ENCODE measurements at places on chromosomes 4 and X. TPM values are rescaled to one million over a fixed set of nuclear protein-coding genes. Genes with fewer than 3 reads are reported as not detected.

- DNase-seq, result no peak
- H3K4me3 ChIP-seq, result no peak overlapping the region
- H3K36me3 ChIP-seq, result no peaks in the 10 kb centered on the region
Observed at GRCh38 chrX:21944136-21944615, 3.7 kb downstream of the SMS start.

DNA sequence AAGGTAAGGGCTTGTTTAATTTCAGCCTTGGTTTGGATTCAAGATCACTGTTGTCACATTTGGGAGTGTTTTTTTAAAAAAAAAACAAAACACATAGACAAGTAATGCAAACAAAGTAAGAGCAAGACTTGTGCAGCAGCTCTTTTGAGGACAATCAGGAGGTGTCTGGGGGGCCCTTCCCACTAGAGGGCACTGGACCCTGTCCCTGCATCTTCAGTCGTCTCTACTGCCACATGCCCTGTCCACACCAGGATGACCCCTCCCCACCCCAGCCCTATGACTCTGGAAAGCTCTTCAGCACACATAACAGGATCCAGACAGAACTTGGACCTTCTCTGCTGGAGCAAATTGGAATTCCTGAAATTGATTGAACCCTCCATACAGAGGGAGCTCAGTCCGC lies 71.0 kb downstream of the USP46 start:
- H3K27me3 ChIP-seq, result no peaks in the 10 kb centered on the region
- no peaks in the 10 kb centered on the region for H3K4me1 ChIP-seq
- DNase-seq, result peak; percentile 74

- no peaks in the 10 kb centered on the region for H3K27me3 ChIP-seq
- H3K36me3 ChIP-seq, result no peaks in the 10 kb centered on the region
- no peak overlapping the region for H3K4me3 ChIP-seq
- no peak overlapping the region for H3K27ac ChIP-seq
- H3K4me1 ChIP-seq, result no peaks in the 10 kb centered on the region
Observed at GRCh38 chr4:95204873-95205272, 343.9 kb downstream of the UNC5C start.

DNA sequence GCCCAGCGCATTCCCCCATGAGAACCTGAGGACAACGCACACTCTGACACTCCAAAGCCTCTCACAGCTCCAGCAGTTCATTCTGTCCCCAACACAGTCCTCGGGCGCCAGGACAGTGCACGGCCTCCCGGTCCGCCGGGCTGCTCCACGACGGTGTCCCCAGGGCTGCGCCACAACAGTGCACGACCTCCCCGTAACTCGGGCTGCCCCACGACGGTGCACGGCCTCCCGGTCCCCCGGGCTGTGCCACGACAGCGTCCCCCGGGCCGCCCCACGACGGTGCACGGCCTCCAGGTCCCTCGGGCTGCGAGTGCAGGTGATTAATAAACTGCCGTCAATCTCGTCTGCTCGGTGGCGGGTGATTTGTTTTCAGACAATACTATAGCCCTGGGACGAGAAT lies 585.1 kb upstream of the FRG1 start:
- H3K27me3 ChIP-seq, result no peaks in the 10 kb centered on the region
- no peak overlapping the region for H3K4me3 ChIP-seq
- H3K27ac ChIP-seq, result no peak overlapping the region

GRCh38 chrX:72554448-72555140 lies 18.0 kb downstream of the HDAC8 start:
- no peak for DNase-seq
- no peak overlapping the region for H3K4me3 ChIP-seq
- H3K36me3 ChIP-seq, result no peaks in the 10 kb centered on the region
- no peak overlapping the region for H3K27ac ChIP-seq
- H3K4me1 ChIP-seq, result peaks cover 8% of the 10 kb centered on the region

- H3K36me3 ChIP-seq, result peaks cover 31% of the 10 kb centered on the region
- no peak for DNase-seq
- peak overlapping the region; percentile 85 for H3K4me3 ChIP-seq
- peaks cover 42% of the 10 kb centered on the region for H3K4me1 ChIP-seq
- H3K27me3 ChIP-seq, result no peaks in the 10 kb centered on the region
Observed at GRCh38 chr4:7067126-7067451, 775 bp downstream of the GRPEL1 start.

- no peak for DNase-seq
- H3K27me3 ChIP-seq, result no peaks in the 10 kb centered on the region
- no peaks in the 10 kb centered on the region for H3K36me3 ChIP-seq
- peak overlapping the region; percentile 94 for H3K27ac ChIP-seq
Observed at GRCh38 chr4:120923207-120923522, 639 bp upstream of the PRDM5 start.

GRCh38 chrX:100747090-100747489 lies 15.2 kb upstream of the SYTL4 start:
- peak overlapping the region; percentile 62 for H3K27ac ChIP-seq
- DNase-seq, result no peak
- H3K36me3 ChIP-seq, result no peaks in the 10 kb centered on the region
- H3K4me3 ChIP-seq, result no peak overlapping the region
- H3K4me1 ChIP-seq, result peaks cover 16% of the 10 kb centered on the region
- no peaks in the 10 kb centered on the region for H3K27me3 ChIP-seq

- DNase-seq, result no peak
- no peaks in the 10 kb centered on the region for H3K36me3 ChIP-seq
- no peaks in the 10 kb centered on the region for H3K27me3 ChIP-seq
- no peak overlapping the region for H3K4me3 ChIP-seq
- peaks cover 19% of the 10 kb centered on the region for H3K4me1 ChIP-seq
- no peak overlapping the region for H3K27ac ChIP-seq
Observed at GRCh38 chr4:7512428-7512827, 77.7 kb upstream of the PSAPL1 start.

DNA sequence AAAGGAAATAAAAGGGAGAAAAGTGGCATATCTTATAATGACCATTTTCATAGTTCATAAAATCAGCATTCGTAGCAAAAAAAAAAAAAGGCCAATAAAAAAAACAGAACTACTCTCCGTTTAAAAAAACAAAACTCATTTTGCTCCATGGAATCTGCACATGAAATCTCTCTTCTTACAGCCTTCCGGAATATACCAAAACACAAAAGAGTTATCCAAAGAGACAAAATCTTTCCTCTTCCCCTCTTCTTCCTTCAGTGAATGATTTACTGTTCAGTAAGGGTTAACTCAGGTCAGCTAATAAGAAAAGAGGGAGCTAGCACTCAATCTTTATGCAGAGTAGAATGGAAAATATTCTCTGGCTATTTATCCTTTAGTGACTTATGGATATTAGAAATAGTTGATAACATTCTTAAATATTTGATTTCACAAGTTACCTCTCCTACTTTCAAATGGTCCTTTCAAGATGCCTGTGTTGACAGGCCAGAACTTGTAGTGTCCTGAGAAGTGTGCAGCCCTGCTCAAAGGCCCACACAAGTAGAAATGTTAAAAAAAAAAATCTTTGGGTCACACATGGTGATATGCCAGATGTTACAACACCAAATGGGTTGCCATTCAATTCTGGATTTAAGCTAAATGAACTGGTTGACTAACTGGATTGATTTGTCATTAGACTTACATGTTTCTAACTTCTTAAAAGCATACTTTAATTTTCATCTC lies 42.1 kb downstream of the PDGFC start:
- H3K4me1 ChIP-seq, result peaks cover 42% of the 10 kb centered on the region
- DNase-seq, result no peak
- no peak overlapping the region for H3K27ac ChIP-seq
- H3K27me3 ChIP-seq, result no peaks in the 10 kb centered on the region

DNA sequence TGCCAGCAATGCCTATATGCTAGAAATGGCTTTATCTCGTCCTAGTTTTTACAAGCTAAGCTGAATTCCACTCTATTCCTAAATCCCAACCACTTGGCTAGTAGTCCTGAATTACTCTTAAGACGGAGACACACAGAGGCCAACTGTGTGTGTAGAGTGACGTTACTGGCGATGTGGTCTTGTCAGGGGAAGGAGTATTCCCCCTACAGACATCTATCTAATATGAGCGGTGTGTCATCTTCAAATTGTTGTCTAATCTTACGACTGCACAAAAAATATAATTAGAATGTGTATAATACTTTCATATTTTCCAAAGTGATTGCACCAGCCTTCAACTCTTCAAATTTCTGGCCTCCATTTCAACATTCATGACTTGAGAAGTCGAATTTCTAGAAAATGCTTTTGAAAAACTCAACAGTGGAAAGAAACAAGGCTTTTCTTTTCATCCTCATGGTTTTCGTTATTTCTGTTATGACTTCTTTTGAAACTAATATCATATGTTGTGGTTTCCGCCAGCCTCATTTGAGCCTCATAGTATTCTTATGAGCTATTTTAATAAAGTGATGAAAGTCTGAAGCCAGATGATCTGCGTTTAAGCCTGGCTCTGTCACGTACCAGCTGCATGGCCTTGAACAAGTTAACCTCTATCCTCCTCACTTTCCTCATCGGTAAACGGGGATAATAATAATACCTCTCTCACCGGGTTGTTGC lies 132.3 kb downstream of the SOWAHB start:
- no peaks in the 10 kb centered on the region for H3K4me1 ChIP-seq
- H3K36me3 ChIP-seq, result peaks cover 2% of the 10 kb centered on the region
- H3K4me3 ChIP-seq, result no peak overlapping the region

GRCh38 chr4:68110441-68110840 lies 19.2 kb downstream of the TMPRSS11F start:
- no peaks in the 10 kb centered on the region for H3K4me1 ChIP-seq
- no peak overlapping the region for H3K4me3 ChIP-seq
- no peak for DNase-seq
- H3K36me3 ChIP-seq, result no peaks in the 10 kb centered on the region

DNA sequence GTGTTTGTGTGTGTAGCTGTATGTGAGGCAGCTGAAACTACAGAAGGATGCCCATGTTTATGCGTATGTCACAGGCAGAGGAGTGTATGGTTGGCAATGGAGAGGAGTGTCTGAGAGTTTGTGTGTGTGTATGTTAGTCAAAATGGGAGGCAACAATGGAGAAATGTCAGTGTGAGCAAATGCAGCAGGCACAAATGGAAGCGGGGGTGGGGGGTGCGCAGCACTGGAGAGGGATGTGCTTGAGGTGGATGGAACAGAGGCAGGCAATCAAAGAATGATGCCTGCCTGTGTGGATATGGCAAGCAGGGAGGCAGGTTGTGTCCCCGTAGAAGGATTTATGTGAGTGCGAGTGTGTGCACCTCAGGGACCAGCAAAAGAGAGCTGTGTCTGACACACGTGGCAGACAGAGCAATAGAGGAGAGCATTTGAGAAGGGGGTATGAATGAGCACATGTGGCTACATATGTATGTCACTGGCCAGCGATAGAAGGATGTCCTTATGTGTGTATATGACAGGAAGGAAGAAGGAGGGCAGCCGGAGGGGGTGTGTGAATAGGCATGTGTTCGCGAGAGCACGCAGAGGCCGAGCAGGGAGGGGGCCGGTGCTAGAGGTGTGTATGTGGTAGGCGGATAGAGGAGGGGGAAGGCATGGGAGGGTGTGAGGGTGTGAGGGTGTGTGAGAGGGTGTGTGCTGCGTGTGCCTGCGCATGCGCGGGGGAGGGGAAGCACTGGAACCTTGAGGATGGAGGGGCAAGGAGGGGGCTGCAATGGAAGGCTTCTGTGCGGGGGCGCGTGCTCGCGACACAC lies 1.1 kb downstream of the PJA1 start:
- H3K27me3 ChIP-seq, result no peaks in the 10 kb centered on the region
- DNase-seq, result peak; percentile 53
- H3K27ac ChIP-seq, result peak overlapping the region; percentile 87
- peaks cover 16% of the 10 kb centered on the region for H3K36me3 ChIP-seq

- H3K27ac ChIP-seq, result peak overlapping the region; percentile 2
- H3K36me3 ChIP-seq, result no peaks in the 10 kb centered on the region
- DNase-seq, result no peak
- no peaks in the 10 kb centered on the region for H3K27me3 ChIP-seq
- no peaks in the 10 kb centered on the region for H3K4me1 ChIP-seq
Observed at GRCh38 chr4:174111422-174111821, 172.0 kb downstream of the FBXO8 start.

DNA sequence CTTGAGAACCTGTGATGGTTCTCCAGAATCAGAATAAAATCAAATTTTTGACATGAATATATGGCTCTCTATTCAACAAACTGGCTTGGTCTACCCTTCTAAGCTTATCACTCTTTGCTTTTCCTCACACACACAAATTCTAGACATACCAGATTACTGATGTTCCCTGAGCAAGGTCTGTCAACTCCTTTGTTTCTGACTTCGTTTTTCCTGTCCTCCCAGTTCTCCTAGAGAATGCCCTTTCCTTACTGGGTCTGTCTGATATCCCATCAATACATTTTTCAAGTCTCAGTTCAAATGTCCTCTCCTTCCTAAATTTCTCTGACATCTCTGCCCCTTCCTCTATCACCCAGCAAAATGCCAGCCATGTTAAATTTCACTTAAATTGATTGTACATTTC lies 202.1 kb upstream of the IGFBP7 start:
- H3K4me3 ChIP-seq, result no peak overlapping the region
- H3K36me3 ChIP-seq, result no peaks in the 10 kb centered on the region
- no peak overlapping the region for H3K27ac ChIP-seq
- no peaks in the 10 kb centered on the region for H3K4me1 ChIP-seq
- no peak for DNase-seq

DNA sequence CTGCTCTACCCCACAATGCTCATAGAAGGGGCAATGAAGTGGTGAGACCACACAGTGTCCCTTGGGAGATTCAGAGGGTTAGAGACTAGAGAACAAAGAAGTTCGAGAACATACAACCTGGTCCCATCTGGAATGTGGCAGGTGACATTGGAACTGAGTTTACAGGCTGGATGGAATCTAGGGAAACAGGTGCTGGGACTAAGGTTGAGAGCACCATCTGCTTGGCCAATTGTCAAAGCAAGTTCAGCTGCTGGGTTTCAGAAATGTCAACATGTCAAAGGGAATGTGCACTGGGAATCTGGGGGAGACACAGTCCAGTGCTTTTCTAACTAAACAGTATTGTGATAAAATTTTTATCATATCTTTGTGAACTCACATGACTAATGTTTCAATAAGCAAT lies 15.9 kb upstream of the FAM13A start:
- H3K36me3 ChIP-seq, result no peaks in the 10 kb centered on the region
- DNase-seq, result no peak
- H3K4me1 ChIP-seq, result no peaks in the 10 kb centered on the region

DNA sequence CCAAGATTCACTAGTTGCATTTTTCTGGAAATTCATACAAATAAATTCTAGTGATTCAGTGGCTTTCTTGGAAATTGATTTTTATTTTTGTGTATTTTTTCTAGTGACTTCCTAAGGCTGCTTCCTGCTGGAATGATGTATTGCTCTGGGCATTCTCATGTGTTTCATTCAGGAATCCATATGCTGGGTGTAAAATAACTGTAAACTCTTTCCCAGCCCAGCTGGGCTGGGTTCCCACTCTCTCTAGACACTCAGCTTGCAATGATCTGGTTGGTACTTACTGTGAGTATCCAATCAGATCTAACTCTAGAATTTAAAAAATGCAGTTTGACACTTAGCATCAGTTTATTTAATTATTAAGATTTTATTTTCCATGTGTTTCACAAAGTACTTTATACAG lies 882.2 kb downstream of the STIM2 start:
- H3K36me3 ChIP-seq, result no peaks in the 10 kb centered on the region
- no peak overlapping the region for H3K4me3 ChIP-seq
- H3K27me3 ChIP-seq, result no peaks in the 10 kb centered on the region

Gene FAM184B
- total RNA-seq, result not detected

Gene TSPAN7
- total RNA-seq, result 38.3 TPM

Gene KDR
- total RNA-seq, result 67.3 TPM

Gene AWAT2
- not detected for total RNA-seq

Gene DUX4
- total RNA-seq, result not detected

Gene BBS12
- 5.7 TPM for total RNA-seq

Gene GPR82
- total RNA-seq, result 0.13 TPM

Gene GPRIN3
- total RNA-seq, result 2.8 TPM

Gene CD38
- total RNA-seq, result 1.4 TPM

Gene NAP1L3
- total RNA-seq, result 1.9 TPM

Data from esophagus muscularis mucosa (tissue), 4 donors.